ENCODE measurements at places on chromosomes 16 and 17.

- DNase-seq = no peak
Measured at GRCh38 chr17:55285340-55286301, 20.9 kb downstream of the HLF start.

DNA sequence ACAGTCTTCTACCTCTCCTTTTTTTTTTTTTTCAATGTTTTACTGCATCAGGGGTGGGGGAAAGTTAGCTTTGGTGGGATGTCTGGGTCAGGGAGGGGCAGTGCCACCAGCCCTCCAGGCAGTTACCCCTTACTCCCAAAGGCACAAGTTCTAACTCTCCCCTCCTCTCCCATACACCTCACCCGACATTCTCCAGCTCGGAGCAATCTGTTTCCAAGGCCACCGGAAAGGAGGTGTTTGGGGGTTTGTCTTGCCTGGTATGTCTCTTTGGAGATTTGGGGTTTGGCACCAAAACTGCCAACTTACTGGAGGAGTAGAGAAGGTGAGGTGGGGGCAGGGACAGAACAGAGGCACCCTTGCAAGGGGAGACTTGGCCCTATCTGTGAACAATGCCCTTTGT lies 4.7 kb downstream of the DLX3 start:
- DNase-seq = no peak

GRCh38 chr16:2278272-2278608 lies 10.3 kb upstream of the RNPS1 start:
- DNase-seq = no peak

GRCh38 chr17:57295526-57296023 lies 39.3 kb downstream of the MSI2 start:
- DNase-seq = no peak

DNA sequence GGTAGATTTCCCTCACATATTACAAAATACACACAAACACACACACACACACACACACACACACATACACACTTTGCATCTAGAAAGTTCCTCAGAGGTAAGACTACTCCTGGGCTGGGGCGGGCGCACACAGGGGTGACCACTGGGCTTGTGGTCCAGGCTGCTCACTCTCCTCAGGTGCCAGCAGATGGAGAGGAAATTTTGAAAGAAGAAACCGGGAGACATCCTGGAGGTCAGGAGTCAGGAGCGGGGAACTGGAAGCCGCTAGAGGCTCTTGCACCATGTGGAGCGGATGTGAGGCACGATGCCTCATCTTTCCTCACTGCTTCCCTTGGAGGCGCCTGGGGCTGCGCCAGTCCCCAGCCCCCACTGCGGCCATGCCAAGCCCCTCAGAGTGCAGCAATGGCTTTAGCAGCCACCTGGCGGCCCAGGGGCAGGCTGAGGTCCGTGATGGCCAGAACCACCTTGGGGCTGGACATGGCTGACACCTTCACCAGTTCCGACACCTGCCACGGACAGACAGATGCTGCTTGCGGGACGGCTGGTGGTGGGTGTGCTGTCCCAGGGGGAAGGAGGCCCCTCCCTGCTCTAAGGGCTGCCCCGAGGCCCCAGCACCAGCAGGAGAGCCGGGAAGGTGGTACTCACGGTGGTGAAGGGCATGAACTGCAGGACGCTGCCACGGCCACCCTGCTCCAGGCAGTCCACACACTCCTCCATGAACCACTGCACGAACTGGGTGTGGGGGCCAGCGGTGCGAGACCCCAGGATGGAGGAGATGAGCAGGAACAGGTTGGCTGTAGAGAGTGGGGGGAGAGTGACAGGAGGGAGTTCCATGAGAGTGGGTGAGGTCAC lies 4.1 kb downstream of the CSF3 start:
- no peak for DNase-seq

DNA sequence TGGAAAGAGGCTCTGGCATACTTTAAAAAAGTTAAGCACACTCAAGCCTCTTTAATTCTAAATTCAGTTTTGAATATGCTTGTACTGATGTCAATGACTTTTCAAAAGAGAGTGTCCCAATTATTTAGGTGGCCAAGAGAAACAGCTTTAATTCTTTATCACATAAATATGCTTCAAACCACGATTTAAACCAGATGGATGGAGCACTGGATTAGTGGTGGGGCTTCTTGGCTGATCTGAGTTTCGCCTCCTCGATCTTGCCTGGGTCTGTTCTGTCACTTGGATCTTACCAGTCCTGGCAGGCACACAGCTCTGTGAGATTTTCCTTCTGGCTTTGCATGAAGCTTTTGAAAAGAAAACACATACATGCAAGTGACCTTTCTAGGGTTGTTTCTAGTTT lies 467.8 kb downstream of the MAF start:
- DNase-seq = no peak

DNA sequence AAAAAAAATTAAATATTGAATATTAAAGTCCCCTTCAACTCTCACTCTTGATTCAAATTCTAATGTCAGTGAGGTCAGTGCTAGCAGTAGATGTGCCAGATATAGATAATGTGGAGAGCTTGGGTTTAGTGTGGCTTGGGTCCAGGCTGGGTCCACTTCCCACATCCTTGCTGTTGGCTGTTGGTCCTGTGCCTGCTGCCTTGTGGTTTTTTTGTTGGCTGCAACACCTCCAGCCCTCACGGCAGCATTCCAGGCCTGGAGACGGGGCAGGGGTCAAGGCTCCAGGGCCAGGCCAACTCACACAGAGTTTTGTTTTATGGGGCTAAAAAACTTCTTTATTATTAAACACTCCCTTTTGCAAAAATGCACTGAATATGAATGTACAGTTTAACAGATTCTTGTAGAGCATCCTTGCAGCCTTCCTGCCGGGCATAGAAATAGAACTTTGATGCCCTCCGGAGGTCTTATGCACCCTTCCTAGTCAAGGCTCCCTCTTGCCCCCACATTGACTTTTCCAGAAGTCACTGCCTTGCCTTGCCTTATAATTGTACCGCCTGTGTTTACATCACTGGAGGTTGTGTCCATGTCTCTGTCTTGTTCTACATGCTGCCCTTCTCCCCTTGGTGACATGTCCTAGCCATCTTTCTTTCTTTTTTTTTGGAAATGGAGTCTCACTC lies 25.5 kb upstream of the MYO15B start:
- DNase-seq = no peak

- no peak for DNase-seq
Measured at GRCh38 chr17:16449121-16449570, 33.8 kb downstream of the TRPV2 start.

DNA sequence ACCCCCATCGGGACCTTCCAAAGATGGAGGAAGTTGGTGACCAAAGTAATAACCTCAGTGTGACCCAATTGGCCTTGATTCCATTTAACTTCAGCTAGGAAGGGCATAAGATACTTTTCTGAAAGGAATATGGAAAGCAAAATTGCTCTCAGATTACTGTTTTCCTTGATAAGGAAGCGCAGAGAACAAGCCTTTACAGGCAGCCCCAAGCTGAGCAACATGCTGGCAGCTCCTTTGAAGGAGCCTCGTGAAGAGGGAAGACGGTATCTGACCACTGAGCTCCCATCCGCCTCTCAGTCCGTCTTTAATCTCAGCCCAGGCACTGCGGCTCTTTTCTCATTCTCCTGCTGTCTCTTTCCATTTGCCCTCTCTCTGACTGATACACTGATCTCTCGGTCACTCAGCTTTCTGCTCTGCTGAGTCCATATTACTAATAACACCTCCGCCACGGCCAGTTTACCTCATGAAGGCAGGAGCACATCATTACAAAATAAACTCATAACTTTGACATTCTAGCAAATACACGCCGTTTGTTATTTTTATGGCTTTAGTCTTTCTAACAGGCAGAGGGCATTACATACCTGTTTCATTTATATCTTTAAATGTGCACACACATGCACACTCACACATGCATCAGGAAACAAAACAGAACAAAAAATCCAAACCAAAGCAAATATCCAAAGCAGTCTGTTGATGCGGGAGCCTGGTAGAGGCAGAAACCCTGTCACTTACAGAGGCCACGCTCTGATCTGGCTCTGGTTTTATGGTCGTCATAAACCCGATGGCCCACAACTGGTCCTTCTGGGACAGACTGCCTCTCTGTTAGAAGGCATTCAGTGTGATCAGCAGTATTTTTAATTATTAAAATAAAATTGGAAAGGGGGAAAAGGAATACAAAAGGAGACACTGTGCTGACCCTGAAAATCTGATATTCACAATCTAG lies 183.2 kb downstream of the AATF start:
- no peak for DNase-seq

DNA sequence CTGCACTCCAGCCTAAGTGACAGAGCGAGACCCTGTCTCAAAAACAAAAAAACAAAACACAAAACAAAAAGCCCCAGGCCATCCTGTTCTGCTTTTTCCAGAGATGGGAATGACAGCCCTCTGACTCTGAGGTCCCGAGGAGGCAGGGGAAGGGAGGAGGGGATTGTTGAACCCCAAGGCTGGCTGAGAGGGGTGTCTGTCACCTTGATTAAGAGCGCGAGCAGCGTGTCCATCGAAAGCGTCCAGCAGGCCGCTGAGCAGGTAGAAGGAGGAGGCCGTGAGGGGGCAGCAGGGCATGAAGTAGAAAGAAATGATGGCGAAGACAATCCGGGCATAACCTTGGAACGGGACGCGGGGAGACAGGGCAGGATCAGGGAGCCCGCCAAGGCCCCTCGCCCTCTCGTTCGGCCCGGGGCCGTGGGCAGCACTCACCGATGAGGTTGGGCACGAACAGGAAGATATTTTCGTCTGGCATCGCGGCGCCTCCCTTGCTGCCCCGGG lies 593 bp downstream of the CDIPT start:
- no peak for DNase-seq

GRCh38 chr17:40219594-40220338 lies 662 bp downstream of the WIPF2 start:
- peak; percentile 36 for DNase-seq

DNA sequence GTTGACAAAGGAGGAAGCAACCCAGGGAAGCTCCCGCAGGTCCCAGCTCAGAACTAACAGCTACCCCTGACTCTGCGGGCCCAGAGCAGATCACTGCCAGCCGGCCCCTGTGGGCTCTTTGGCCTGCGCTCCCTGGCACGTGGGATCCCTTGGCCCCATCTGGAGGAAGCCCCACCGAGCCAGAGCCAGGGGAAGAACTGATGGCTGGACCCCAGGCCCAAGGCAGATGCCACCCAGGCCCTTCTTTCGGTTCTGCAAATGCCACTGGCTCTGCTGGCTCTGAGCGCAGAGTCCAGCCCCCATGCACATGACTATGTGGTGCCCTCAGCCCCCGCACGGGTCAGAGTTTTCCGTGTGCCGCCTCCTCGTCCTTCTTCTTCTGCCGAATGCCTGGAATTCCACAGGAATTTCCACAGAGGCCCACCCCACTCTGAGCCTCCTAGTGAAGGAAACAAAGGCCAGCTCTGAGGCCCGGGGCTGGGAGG lies 35.8 kb upstream of the SNN start:
- DNase-seq = no peak

DNA sequence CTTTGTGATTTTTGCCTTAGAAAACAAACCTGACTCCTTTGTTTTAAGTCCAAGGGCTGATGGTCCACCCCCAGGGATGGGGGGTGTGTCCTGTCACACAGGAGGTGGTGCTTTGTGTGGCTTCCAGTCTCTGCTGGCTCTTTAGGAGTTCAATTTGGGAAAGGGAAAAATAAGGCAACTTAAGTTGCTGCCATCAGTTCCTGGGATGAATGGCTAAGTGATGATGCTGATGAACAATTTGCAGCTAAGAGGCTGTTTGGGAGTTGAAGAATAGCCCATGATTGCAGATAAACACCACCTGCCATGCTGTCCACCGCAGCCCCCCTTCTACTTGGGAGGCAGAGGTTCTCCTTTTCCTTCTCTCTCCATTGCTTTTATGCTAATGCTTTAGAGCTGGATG lies 40.2 kb downstream of the ARL4D start:
- no peak for DNase-seq

DNA sequence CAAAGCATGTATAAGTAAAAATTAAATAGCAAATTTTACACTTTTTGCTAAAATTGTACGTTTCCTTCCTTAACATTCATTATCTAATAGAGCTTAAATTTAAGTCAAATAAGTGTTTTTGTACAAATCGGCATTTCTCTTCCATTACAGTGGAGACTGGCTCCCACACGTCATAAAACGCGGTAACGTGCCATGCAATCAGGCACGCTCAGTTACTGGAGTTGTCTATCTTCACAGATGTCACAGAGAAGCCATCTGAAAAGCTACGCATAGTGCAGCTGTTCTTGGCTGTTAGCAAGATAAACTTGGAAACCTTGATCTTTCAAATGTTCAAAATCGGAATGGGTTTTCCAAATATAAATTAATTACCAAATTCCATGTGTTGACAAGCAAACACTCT lies 165.3 kb downstream of the STX8 start:
- no peak for DNase-seq

GRCh38 chr17:34382621-34383124 lies 19.6 kb upstream of the CCL1 start:
- DNase-seq = peak; percentile 22

- no peak for DNase-seq
Measured at GRCh38 chr17:42750739-42751344, 6.0 kb upstream of the EZH1 start.

DNA sequence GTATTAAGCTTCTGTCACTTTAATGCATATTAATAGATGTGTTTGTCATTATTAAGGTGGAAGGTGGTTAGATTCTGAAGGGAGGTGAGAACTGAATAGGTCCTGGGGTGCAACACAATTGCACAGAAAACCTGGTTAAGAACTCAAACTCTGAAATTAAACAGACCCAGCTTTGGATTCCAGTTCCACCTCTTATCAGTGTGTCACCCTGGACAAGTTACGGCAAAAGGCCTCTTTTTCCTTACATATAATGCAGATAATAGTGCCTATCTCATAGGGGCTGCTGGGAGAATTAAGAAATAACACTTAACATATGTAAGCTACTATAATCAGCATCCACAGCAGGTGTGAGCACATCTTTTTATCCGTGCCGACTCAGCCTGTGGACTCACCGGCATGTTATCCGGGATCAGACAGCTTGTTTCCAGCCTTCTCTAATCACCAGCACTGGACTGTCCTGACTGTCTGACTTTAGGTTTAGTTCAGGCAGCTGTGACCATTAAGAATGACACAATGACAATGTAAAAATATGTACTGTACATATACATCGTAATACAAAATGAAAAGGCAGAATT lies 31.4 kb downstream of the TEX2 start:
- DNase-seq = no peak

- no peak for DNase-seq
Measured at GRCh38 chr16:25030420-25031131, 15.4 kb upstream of the ARHGAP17 start.

GRCh38 chr17:37461668-37462067 lies 28.0 kb upstream of the DUSP14 start:
- DNase-seq = no peak

DNA sequence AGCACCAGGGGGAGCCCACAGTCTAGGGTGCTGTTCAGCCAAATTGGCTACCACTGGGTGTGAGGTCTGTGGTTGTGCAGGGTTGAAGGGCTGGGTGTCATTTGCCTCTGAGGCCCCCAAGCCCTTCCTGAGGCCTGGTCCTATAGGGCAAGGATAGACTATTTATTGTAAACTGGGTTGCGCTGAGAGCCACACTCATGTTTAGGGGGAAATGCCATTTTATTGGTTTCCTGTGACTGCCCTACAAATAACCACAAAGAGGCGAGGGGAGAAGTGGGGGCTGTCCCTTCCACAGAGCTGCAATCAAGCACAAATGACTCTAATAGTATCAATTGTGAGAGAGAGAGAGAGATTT lies 3.6 kb upstream of the ZCCHC14 start:
- no peak for DNase-seq

All from AML-193 (cell line).